ENCODE measurements at places on chromosomes 1 and 21.

GRCh38 chr1:89758156-89758555 lies 62.7 kb upstream of the LRRC8D start:
- DNase-seq, result no peak

DNA sequence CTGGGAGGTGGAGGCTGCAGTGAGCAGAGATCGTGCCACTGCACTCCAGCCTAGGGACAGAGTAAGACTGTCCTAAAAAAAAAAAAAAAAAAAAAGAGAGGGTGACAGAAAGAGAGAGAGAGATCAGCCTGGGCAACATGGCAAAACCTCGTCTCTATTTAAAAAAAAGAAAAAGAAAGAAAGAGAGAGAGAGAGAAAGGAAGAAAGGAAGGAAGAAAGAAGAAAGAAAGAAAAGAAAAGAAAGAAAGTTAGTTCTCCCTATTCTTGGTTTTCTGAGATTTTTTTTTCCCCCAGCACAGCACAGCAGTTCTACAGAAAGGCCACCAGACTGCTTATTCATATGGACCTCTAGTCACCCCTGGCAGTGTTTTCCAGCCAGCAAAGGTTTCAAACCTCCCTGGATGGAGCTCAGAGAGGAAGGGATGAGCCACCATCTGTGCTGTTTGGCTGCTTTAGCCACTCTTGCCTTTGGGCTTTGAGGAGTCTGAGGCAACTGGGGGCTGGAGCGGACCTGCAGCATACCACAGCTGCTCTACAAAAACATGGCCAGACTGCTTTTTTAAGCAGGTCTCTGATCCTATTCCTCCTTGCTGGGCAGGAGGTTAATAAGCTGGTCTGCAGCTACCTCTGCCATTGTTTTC lies 10.6 kb downstream of the S100A6 start:
- no peak for DNase-seq

- peak; percentile 42 for DNase-seq
Measured at GRCh38 chr1:201447903-201448871, 20.8 kb downstream of the PHLDA3 start.

DNA sequence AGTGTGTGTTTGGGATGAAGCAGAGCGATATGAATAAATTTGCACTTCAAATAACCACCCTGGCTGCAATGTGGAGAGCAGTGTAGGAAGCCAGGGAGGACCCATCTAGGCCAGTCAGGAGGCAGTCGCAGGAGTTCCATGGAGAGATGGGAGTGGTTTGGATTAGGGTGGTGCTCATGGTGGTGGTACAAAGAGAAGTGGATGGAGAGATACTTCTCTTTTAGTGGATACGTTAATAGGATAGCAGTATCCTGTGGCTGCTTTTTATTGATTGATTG lies 58.2 kb downstream of the MAN1C1 start:
- no peak for DNase-seq

DNA sequence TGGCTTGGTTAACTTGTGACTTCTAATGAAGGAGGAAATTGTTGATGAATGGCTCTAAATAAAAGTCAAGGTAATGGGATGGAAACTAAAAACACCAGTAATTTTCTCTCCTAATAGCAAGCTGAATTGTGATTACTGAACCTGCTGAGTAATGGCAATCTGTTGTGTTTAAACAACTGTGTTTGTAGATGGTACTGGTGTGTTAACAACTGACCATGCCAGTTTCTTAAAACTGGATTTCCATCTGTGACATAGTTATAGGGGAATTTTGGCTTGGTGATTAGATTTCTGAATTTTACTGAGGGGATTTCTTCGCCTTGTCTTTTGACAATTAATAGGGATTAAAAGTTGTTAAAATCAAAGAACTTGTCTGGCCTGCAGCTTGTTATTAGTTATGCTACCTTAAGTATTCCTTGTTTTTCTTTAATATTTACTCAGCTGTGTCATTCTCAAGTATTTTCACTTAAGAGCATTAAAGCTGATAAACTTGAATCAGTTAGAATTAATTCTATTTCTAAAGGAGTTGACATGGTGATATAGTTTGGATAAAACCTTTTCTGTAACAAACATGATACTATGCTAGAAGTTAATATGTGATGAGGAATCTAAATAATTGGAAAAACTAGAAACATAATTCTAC lies 7.9 kb upstream of the ERO1B start:
- no peak for DNase-seq

GRCh38 chr1:54273092-54273794 lies 73.3 kb downstream of the MRPL37 start:
- DNase-seq, result no peak

GRCh38 chr1:72896256-72896655 lies 613.9 kb upstream of the NEGR1 start:
- DNase-seq, result no peak

GRCh38 chr21:46069719-46070279 lies 28.1 kb upstream of the COL6A2 start:
- no peak for DNase-seq

DNA sequence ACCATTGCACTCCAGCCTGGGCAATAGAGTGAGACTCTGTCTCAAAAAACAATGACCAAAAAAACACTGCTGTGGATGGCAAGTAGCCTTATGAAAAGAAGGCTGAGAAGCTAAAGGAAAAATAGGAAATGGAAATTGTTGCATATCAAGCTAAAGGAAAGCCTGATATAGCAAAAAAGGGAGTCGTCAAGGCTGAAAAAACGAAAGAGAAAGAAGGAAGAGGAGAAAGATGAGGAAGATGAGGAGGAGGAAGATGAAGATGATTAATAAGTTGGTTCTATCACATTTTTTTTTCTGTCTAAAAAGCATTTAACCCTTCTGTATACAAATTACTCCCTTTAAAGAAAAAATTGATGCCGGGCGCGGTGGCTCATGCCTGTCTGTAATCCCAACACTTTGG lies 10.2 kb upstream of the PRDX1 start:
- DNase-seq, result no peak

GRCh38 chr1:108646648-108647269 lies 14.1 kb downstream of the HENMT1 start:
- DNase-seq, result peak; percentile 70

DNA sequence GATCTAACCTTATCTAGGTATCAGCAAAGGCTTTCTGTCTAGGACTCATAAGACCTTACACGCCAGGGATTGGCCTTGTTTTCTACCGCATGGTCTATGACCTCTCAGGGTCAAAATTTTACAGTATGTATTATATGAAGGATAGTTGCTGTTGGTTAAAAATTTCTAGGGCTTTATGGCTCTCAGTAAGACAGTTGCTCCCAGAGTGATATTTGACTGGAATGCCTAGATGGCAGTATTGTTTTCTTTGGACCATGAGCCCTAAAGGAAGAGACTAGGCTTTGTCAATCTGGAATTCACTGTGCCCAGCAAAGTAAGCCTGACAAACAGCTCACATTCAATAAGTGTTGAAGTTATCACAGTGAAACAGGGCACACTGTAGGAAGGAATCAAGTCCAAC lies 37.6 kb downstream of the C1orf87 start:
- no peak for DNase-seq

DNA sequence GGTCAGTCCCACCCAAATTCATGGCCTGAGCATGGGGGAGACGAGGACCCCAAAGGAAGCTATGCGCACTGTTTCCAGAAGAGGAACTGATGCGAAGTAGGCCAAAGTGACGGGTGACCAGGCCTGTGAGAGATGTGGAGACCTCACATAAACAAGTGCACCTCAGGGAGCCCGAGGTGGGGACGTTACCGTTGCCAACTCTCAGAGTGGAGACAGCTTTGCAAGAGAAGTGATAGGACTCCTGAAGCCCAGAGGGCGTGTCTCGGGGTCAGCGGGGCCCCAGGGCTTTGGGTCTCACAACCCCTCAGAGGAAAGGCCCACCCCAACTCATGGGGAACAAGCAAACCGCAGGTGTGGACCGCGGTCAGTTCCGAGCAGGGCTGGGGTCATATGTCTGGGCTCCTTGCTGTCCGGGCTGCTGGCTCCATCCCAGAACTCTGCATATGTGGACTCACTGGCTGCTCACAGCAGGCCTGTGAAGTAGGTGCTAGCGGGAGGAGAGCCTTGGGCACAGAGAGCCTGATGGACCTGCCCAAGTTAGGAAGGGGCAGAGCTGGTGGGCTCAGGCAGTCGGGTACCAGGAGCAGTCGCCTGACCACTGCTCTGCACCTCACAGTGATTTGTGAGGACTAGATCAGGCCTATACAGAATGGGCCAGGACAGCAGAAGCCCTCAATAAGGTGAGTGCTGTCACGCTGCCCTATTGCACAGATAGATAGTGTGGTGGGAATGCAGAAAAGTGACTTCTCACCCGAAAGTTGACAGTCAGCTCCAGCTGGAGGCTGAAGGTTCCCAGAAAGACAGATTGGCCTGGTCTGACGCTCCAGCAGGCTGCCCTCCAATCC lies 26.2 kb downstream of the STUM start:
- DNase-seq, result no peak

- no peak for DNase-seq
Measured at GRCh38 chr1:234579967-234580366, 30.0 kb downstream of the IRF2BP2 start.

- no peak for DNase-seq
Measured at GRCh38 chr1:145877923-145878486, 7.7 kb downstream of the ANKRD35 start.

DNA sequence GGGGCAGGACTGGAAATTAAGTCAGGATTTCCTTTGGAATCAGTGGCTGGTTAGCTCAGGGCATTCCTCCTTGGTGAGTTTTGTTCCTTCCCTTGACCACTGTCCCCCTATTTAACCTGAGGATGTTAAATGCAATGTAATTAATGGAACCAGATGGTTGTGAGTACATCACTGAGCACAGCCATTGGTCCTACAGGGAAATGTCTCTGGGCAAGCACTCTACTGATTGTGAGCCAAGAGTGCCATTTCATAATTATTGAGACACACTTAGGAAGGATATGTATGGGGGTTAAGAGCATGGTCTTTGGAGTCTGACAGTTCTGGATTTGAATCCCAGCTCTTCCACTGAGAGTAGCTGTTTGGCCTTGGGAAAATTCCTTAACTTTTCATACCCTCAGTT lies 74.4 kb downstream of the SPAG17 start:
- no peak for DNase-seq

- DNase-seq, result no peak
Measured at GRCh38 chr1:246629976-246630375, 63.7 kb downstream of the CNST start.

DNA sequence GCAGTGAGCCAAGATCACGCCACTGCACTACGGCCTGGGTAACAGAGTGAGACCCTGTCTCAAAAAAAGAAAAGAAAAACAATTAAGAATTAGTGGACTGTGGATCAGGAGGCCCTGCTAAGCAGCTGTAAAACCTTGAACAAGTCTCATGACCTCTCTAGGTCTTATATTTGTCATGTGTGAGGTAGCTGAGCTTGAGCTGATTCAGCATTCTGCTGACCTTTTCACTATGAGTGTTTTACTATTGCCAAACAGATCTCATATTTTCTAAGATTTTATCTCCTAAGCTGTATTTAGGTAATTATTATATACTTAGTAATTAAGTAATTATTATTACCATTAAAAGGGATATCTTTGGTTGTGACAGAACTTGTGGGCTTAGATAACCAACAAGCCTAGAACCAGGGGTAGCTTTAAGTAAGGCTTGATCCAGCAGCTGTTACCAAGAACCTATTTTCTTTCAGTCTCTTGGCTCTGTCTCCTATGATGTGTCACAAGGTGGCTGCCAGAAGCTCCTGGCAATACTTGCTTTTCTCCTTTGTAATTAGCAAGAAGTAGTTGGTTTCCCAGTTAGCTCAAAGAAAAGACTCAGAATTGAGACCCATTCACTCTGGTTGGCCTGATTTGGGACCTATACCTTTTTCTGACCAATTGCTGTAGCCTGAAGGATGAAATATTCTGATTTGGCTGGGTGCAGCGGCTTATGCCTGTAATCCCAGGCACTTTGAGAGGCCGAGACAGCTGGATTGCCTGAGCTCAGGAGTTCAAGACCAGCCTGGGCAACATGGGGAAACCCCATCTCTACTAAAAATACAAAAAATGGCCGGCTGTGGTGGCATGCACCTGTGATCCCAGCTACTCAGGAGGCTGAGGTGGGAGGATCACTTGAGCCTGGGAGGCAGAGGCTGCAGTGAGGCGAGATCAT lies 8.5 kb upstream of the ZC3H12A start:
- DNase-seq, result no peak

- DNase-seq, result no peak
Measured at GRCh38 chr1:183841550-183841949, 36.6 kb downstream of the RGL1 start.

- DNase-seq, result no peak
Measured at GRCh38 chr1:167909691-167910180, 4.2 kb downstream of the ADCY10 start.

DNA sequence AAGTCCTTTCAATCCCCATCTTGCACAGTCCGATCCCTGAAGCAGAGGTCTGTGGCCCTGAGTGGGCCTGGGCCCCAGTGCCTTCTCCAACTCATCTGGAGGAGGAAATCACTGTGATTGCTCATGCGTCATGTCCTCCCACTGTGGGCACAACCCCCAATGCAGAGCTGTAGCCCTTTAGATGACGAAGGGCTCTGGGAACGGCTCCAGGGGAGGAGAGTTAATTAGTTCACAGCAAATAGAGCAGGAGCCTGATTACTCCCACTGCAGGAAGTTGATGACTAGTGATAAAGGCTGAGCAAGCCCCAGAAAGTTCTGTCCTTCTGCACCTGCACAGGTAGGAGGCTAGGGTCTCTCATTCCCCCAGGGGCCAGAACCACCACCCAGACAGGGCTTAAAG lies 111.5 kb downstream of the CCDC185 start:
- DNase-seq, result no peak

DNA sequence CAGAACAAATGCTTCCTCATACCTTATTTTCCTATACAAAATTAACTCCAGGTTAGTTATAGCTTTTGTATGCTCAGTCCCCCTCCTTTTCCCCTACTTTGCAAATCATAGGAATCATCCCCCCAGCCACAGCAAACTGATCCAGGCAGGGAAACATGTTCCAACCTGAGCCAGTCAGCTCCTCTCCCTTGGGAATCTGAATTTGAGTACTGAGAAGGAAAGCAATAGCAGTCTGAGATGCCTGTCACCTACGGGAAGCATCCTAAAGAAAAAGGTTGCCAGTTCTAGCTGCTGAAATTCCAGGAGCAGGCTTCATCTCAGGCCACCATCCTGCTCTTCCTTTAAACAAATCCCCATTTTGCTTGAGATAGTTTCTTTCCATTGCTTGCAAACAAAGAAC lies 6.9 kb downstream of the ADSS2 start:
- no peak for DNase-seq

- DNase-seq, result no peak
Measured at GRCh38 chr21:39196838-39197237, 13.6 kb upstream of the PSMG1 start.

GRCh38 chr1:55927702-55928290 lies 651.6 kb downstream of the PLPP3 start:
- DNase-seq, result no peak

DNA sequence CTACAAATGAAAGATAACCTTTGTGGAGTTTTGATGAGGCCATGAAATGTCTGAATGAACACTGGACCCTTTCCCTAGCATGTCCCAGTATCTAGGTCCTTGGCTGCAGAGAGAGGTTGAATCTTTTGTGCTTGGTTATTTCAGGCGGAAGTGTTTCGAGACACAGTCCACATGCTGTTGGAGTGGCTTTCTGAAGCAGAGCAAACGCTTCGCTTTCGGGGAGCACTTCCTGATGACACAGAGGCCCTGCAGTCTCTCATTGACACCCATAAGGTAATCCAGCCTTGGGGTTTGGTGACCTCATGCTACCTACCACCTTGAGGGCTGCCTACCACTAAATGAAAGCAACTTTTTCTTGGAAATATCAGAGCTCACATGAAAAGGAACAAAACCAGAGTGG lies 38.9 kb upstream of the BMP8A start:
- no peak for DNase-seq
